ENCODE measurements at places on chromosomes 6 and 20. TPM values are rescaled to one million over a fixed set of nuclear protein-coding genes. Genes with fewer than 3 reads are reported as not detected.

PANK2 gene
- 48.5 TPM for total RNA-seq

MAP3K5 gene
- 18.9 TPM for total RNA-seq

THBS2 gene
- total RNA-seq = 104 TPM

CST7 gene
- total RNA-seq = 6.7 TPM

SRMS gene
- not detected for total RNA-seq

BACH2 gene
- total RNA-seq = 25.3 TPM

Measured in sciatic nerve (tissue), 2 donors.